Activated T-helper 1 cell treated with anti-CD3 and anti-CD28 coated beads, Interleukin-12 subunit alpha, Interleukin-12 subunit beta, Interleukin-2, Interleukin-4 antibody, amounts not matched to agents 30 ng/mL and 10 ng/mL and 1 ng/mL, durations not matched to agents 14 hours and 24 hours and 36 hours (primary cell): ENCODE measurements at places on chromosomes 4 and X.

- no peaks in the 10 kb centered on the region for H3K27me3 ChIP-seq
- no peak overlapping the region for H3K4me3 ChIP-seq
- H3K27ac ChIP-seq, result no peak overlapping the region
- H3K36me3 ChIP-seq, result no peaks in the 10 kb centered on the region
These were observed 472.1 kb downstream of the NLGN4X start for GRCh38 chrX:5756616-5757015.

DNA sequence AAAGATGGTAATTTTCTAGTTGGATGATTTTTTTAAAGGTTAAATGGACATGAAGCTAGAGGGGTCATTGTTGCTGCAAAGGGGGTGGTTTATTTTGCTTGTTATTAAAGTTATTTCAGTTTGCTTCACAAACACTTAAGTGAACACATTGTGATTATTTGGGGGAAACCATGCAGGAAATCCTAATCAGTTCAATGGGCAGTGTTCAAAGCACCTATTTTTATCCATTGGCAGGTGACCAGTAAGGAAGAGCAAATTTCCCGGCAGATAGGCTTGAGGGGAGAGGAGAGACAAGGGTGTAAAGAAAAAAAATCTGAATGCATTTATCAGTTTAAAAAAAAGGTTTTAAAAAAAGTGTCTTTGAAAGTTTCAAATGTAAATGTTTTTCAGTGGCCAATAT, 17.6 kb downstream of the GPR174 start:
- no peak for DNase-seq
- H3K4me1 ChIP-seq, result peaks cover 53% of the 10 kb centered on the region
- peak overlapping the region; percentile 89 for H3K4me3 ChIP-seq
- H3K27ac ChIP-seq, result peak overlapping the region; percentile 99

GRCh38 chr4:113996599-113997177, 17.2 kb upstream of the ARSJ start:
- no peaks in the 10 kb centered on the region for H3K36me3 ChIP-seq
- DNase-seq, result no peak
- H3K27ac ChIP-seq, result no peak overlapping the region
- peaks cover 4% of the 10 kb centered on the region for H3K4me1 ChIP-seq

- H3K4me3 ChIP-seq, result peak overlapping the region; percentile 96
- no peaks in the 10 kb centered on the region for H3K27me3 ChIP-seq
- no peak for DNase-seq
- peaks cover 38% of the 10 kb centered on the region for H3K4me1 ChIP-seq
- peaks cover 3% of the 10 kb centered on the region for H3K36me3 ChIP-seq
These were observed 724 bp downstream of the THOC2 start for GRCh38 chrX:123731987-123732669.

DNA sequence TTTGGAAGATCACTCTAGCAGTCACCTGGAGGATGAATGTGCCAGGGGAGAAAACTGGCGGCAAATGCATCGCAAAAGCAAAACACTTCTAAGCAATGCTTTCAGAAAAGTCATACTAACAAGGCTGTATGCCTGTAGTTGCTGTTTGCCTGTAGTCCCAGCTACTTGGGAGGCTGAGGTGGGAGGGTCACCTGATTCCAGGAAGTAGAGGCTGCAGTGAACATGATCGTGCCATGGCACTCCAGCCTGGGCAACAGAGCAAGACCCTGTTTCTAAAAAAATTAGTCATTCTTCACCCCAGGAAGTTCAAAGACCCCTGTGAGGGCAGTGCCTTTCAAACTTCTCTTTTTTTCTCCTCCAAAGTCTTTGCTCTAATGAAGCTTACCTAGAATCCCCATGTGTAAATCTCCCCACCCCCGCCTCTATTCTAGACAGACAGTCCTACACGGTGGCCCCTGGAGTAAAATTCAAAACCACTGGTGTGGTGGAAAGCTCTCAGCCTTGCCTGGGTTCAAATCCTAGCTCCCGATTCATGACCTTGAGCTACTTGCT, 5.5 kb downstream of the SOWAHD start:
- no peaks in the 10 kb centered on the region for H3K27me3 ChIP-seq
- no peak overlapping the region for H3K4me3 ChIP-seq
- peaks cover 5% of the 10 kb centered on the region for H3K4me1 ChIP-seq
- H3K27ac ChIP-seq, result no peak overlapping the region

- H3K4me1 ChIP-seq, result no peaks in the 10 kb centered on the region
- H3K36me3 ChIP-seq, result peaks cover 19% of the 10 kb centered on the region
- no peak overlapping the region for H3K4me3 ChIP-seq
- DNase-seq, result no peak
- H3K27ac ChIP-seq, result no peak overlapping the region
- no peaks in the 10 kb centered on the region for H3K27me3 ChIP-seq
These were observed 2.3 kb upstream of the MAB21L2 start for GRCh38 chr4:150579551-150580234.

- DNase-seq, result no peak
- H3K4me3 ChIP-seq, result no peak overlapping the region
- no peaks in the 10 kb centered on the region for H3K27me3 ChIP-seq
- peaks cover 11% of the 10 kb centered on the region for H3K4me1 ChIP-seq
- H3K27ac ChIP-seq, result peak overlapping the region; percentile 15
These were observed 16.0 kb downstream of the NBDY start for GRCh38 chrX:56744996-56745395.

DNA sequence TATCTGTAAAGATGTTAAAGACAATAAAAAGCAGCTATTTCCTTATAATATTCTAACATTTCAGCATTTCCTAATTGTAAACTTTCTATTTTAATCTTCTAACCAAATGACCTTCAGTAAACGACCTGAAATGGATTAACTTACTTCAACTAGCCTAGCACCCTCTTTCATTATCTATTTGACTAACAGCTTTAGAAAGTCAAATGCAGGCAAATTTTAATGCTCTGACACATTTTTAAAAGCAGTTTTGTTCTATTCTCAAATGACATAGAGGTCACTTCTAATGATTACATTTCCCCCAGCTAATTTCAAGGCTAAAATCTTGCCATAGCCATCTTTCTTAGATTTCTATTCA, 41.9 kb downstream of the SLC7A11 start:
- no peak overlapping the region for H3K27ac ChIP-seq
- H3K36me3 ChIP-seq, result no peaks in the 10 kb centered on the region
- H3K4me1 ChIP-seq, result peaks cover 5% of the 10 kb centered on the region
- DNase-seq, result no peak
- no peaks in the 10 kb centered on the region for H3K27me3 ChIP-seq

DNA sequence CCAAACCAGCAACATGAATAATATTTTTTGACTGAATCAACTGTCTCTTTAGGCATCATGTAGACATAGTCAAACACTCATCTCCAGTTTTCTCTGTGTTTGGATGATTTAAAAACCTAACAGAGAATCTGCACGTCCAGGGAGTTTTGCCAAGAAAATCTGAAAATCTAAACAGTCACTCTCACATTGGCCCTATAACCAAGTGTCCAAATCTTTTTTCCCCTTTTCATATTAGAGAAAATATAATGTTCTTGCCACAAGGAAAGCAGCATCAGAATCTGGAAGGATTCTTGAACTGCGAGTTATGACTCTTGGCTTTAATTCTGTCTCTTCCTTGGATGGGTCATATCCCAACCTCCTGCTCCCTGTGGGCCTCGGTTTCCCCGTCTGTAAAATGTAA, 8.8 kb upstream of the CHRDL1 start:
- H3K4me3 ChIP-seq, result no peak overlapping the region
- no peak for DNase-seq
- no peaks in the 10 kb centered on the region for H3K4me1 ChIP-seq
- H3K27me3 ChIP-seq, result no peaks in the 10 kb centered on the region
- no peak overlapping the region for H3K27ac ChIP-seq

GRCh38 chr4:109436504-109436903, 2.9 kb downstream of the SEC24B start:
- H3K27ac ChIP-seq, result no peak overlapping the region
- H3K4me3 ChIP-seq, result peak overlapping the region; percentile 4
- peaks cover 2% of the 10 kb centered on the region for H3K36me3 ChIP-seq

DNA sequence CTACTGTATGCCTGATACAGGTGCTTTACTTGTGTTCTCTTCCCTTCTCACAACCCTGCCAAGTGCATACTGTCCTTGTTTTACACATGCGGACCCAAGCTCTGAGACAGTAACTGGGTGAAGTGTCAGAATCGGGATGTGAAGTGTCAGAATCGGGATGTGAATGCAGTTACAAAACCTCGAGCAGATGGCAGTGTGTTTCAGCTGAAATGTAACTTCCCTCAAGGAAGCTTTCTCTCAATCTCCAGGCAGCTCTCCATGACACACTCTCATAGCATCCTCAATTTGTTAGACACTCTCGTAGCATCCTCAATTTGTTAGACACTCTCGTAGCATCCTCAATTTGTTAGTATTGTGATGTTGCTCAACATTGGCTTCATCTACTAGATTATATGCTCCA, 1.1 kb upstream of the HPSE start:
- H3K27ac ChIP-seq, result no peak overlapping the region
- H3K4me1 ChIP-seq, result peaks cover 45% of the 10 kb centered on the region
- peaks cover 15% of the 10 kb centered on the region for H3K36me3 ChIP-seq

DNA sequence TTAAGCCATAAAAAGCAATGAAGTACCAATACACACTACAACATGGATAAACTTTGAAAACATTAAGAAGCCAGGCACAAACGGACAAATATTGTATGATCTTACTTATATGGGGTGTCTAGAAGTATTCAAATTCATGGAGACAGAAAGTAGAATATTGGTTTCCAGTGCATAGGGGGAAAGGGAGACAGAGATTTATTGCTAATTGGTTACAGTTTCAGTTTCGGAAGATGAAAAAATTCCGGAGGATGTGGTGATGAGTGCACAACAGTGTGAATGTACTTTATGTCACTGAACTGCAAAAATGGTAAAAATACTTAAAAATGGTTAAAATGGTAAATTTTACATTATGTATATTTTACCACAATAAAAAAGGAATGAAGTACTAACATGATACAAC, 5.1 kb upstream of the PRDX4 start:
- peak; percentile 5 for DNase-seq
- peak overlapping the region; percentile 90 for H3K27ac ChIP-seq
- no peaks in the 10 kb centered on the region for H3K36me3 ChIP-seq
- H3K4me1 ChIP-seq, result peaks cover 48% of the 10 kb centered on the region

DNA sequence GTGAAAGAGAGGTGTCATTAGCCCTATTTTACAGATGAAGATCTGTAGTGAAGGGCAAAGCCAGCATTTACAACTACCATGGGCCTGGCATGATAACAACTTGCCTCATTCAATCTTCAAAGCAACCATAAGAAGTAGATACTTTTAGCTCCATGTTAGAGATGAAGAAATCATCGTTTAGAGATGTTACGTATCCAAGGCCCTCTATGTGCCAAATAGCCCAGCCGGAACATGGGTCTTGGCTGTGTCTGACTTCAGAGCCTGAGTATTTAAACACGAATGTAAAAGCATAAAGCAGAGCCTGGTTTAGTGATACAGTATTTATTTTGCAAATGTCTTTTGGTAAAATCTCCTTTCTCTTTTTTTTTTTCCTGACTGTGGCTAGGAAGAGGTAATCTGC, 197.1 kb downstream of the RASL11B start:
- H3K4me1 ChIP-seq, result no peaks in the 10 kb centered on the region
- no peak overlapping the region for H3K27ac ChIP-seq
- peaks cover 2% of the 10 kb centered on the region for H3K36me3 ChIP-seq
- no peak for DNase-seq
- H3K27me3 ChIP-seq, result no peaks in the 10 kb centered on the region
- no peak overlapping the region for H3K4me3 ChIP-seq

GRCh38 chr4:73414936-73415271, 10.8 kb downstream of the ALB start:
- H3K27ac ChIP-seq, result no peak overlapping the region
- no peaks in the 10 kb centered on the region for H3K36me3 ChIP-seq
- no peak for DNase-seq

- H3K36me3 ChIP-seq, result no peaks in the 10 kb centered on the region
- no peaks in the 10 kb centered on the region for H3K4me1 ChIP-seq
- H3K27ac ChIP-seq, result no peak overlapping the region
- no peak for DNase-seq
These were observed 141.5 kb downstream of the TENM3 start for GRCh38 chr4:182384631-182385091.

DNA sequence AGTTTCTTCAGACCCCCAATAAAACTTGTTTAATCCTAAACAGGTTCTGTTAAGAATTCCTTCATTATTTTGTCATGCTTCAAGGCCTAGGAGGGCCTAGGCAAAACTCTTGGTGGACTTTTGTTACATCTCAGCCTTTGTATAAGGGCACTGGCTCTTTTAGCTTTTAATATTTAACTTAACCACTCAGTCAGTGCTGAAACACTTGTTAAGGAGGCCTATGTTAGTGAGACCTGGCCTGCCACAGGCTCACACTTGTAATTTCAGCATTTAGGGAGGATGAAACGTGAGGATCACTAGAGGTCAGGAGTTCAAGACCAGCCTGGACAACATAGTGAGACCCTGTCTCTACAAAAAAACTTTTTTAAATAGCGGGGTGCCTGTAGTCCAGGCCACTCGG, 32.7 kb upstream of the PGK1 start:
- DNase-seq, result no peak
- H3K27me3 ChIP-seq, result no peaks in the 10 kb centered on the region
- H3K4me3 ChIP-seq, result no peak overlapping the region

DNA sequence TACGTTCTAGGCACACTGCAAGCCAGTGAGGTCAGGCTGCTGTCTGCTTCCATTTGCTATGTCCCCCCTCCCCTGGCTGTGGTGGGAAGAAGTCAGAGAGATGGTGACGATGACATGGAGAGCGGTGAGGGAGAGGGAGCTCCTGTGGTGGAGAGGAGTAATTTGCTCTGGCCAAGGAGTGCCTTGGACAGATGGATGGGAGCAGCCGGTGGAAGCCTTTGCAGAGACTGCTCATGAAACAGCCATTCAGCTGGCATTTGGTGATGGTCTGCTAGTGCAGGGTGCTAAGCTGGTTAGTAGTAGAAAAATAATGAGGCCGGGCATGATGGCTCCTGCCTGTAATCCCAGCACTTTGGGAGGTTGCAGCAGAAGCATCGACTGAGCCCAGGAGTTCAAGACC, 124.1 kb downstream of the FHDC1 start:
- no peak overlapping the region for H3K4me3 ChIP-seq
- H3K4me1 ChIP-seq, result no peaks in the 10 kb centered on the region
- DNase-seq, result no peak
- H3K27ac ChIP-seq, result no peak overlapping the region
- H3K36me3 ChIP-seq, result peaks cover 1% of the 10 kb centered on the region

- peaks cover 5% of the 10 kb centered on the region for H3K4me1 ChIP-seq
- H3K36me3 ChIP-seq, result peaks cover 24% of the 10 kb centered on the region
- no peaks in the 10 kb centered on the region for H3K27me3 ChIP-seq
- no peak overlapping the region for H3K4me3 ChIP-seq
- DNase-seq, result no peak
These were observed 21.1 kb downstream of the AIFM1 start for GRCh38 chrX:130144509-130144908.

GRCh38 chr4:119697887-119698393, 69.3 kb upstream of the PDE5A start:
- H3K27ac ChIP-seq, result no peak overlapping the region
- no peaks in the 10 kb centered on the region for H3K36me3 ChIP-seq
- no peak for DNase-seq
- no peak overlapping the region for H3K4me3 ChIP-seq
- peaks cover 1% of the 10 kb centered on the region for H3K27me3 ChIP-seq

- no peaks in the 10 kb centered on the region for H3K36me3 ChIP-seq
- no peaks in the 10 kb centered on the region for H3K4me1 ChIP-seq
- H3K4me3 ChIP-seq, result no peak overlapping the region
These were observed 129.3 kb downstream of the RBMX2 start for GRCh38 chrX:130531066-130531465.
